ENCODE measurements at places on chromosomes 6 and 20.

GRCh38 chr6:65776332-65776731 is 69.3 kb upstream of the EYS start:
- DNase-seq = no peak

- no peak for DNase-seq
Observed at GRCh38 chr6:70280400-70280853, 22.5 kb downstream of the COL9A1 start.

DNA sequence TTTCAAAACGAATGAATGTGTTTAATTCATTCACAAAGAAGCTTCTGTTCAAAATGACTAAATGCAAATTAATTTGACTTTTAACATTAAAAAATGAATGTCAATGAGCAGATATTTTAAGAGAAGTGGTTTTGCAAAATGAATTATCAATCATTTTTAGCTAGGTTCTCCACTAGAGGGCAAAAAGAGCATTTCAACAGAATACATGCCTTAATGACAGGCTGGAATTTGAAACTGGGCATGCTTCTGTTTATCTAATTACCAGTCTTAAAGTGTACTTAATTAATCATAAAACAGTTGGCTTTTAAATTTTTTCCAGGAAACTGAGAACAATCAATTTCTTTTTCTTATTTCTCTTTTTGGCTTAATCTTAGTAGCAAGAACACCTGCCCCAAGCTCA is 63.8 kb upstream of the TINAG start:
- no peak for DNase-seq

DNA sequence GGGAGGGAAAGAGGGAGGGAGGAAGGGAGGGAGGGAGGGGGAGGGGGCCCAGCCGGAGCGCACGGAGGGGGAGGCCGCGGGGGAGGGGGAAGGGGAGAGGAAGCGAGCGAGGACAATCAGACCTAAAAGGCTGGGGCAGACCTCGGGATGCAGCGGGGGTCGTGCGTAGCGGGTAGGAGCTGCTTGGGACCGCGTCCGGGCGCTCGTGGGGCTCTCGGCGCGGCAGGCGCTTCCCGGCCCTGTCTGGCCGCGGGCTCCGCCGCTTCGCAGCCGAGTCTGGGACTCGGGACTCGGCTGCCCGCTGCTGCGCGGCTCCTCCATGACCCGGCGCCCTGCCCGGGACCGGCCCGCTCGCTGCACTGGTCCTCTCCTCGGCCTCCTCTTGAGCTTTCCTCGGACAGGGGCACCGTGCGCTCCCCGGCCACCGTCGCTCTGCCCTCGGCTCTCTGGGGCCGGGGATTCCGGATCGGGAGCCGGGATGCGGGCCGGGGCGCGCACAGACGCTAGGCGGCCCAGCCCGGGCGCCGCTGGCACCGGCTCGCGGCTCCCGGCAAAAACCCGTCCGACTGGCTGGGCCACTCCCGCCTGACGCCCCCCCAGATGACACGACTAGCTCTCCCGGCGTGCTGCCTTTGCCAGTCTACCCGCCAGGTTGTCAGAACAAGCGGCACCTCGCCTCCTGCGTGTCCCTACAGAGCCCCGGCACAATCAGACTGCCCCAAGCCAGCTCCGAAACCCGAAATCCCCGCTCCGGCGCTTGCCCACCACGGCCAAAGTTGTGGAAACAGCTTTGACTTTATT is 2.2 kb downstream of the TFAP2A start:
- DNase-seq = peak; percentile 68

GRCh38 chr6:56851541-56852259 is 103.2 kb upstream of the BEND6 start:
- peak; percentile 92 for DNase-seq

GRCh38 chr6:31578184-31579118 is 3.1 kb downstream of the TNF start:
- DNase-seq = no peak

GRCh38 chr20:50283922-50284810 is 93.5 kb downstream of the CEBPB start:
- DNase-seq = no peak
